ENCODE measurements at places on chromosomes 16 and 17.
A peak's percentile ranks its signal among the peaks of the same experiment; 100 is the strongest.

DNA sequence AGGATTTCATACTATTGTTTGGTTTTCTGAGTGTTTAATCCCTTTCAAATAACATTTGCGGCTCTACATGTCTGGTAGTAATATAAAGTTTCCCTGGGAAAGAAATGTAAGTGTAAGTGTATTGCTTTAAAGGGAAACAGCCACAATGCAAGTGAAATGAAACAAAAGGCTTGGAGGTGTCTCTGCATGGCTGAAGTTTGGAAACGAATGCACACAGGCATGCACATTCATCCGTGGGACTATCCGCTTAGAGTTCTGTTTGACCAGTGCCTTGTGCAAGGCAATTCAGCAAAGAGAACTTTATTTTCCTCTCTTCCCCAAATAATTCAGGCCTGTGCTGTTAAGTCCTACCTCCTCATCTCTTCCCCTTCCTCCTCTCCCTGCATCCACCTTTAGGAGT lies 56.1 kb upstream of the MRTFB start:
- no peak for DNase-seq

DNA sequence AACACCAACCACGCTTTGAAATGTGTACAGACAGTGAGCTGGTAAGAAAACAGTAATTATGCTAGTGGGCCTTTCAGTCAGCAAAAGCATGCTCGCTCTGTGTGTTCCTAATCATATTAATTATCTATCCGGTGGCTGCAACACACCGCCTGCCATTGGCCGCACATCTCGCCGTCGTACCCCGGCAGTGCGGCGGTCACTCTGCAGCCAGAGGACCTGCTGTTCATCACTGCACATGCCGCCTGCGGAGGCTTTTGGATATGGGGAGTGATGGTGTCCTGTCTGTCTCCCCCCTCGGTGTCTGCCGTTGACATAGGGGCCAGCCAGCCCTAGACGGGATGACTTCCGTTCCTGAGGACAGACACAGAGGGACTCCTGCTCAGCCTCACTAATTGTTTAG lies 68.5 kb downstream of the RPA1 start:
- no peak for DNase-seq

DNA sequence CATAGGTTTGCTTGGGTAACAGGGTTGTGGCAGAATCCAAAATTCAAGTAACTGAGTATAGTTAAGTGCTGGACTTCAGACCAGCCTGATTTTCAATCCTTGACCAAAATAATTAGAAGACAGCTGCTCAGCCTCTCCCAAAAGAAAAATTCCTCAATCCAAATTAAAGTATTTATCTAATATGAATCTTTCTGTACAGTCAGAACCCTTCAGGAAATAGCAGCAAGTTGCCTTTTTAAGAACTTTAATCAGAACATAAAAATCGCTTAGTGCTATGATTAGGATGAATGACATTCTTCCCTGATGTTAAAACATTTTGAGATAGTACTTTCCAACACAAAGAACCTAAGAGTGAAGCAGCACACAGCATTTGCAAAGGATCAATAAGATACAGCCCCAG lies 50.2 kb downstream of the CFDP1 start:
- no peak for DNase-seq

DNA sequence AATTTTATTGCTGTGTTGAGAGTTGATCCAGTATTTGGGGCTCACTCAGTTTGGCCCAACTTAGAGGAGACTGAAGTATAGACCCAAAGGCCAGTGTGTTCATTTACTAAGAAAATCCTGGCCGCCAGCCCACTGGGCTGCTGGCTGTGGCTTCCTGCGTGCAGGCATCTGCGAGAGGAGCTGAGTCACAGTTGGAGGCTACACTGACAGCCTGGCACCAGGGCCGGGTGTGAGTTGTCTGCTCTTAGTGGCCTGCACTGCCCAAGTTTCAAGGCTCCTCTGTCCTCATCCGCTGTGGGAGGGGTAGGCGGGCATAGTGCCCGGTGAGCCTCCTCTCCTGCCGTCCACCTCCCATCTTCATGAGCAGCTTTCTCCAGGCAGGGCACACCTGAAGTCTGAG lies 54.2 kb downstream of the PLD6 start:
- no peak for DNase-seq

- no peak for DNase-seq
Measured at GRCh38 chr17:676965-677364, 37.7 kb downstream of the VPS53 start.

DNA sequence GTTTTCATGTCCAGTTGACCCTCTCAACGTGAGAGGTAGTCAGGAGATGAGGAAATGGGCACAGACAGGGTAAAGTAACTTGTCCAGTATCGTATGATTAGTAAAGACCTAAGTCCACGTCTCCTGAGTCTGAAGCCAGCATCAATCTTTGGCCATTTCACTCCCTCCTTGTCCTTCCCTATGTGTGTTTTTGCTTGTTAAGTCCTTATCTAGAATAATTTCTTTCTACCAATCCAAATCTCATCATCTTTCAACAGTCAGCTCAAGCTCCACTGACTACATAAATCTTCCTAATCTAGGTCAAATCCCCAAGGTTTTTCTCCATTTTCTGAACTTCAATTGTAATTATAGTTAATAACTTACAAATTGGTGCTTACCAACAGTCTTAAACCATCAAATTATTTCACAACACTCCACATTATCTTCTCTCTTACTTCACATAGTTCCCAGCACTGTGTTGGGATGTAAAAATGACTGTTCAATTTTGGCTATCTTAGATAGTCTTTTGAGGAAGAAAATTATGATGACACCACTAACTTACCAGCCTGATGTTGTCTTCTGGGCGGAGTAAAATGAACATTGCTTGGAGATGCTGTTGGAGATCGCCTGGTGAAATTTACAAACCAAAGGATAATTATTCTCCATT lies 72.3 kb upstream of the CORO6 start:
- no peak for DNase-seq

- no peak for DNase-seq
Measured at GRCh38 chr16:85550953-85551924, 61.9 kb upstream of the GSE1 start.

GRCh38 chr17:50562242-50563091 lies 2.0 kb downstream of the CACNA1G start:
- peak; percentile 56 for DNase-seq

DNA sequence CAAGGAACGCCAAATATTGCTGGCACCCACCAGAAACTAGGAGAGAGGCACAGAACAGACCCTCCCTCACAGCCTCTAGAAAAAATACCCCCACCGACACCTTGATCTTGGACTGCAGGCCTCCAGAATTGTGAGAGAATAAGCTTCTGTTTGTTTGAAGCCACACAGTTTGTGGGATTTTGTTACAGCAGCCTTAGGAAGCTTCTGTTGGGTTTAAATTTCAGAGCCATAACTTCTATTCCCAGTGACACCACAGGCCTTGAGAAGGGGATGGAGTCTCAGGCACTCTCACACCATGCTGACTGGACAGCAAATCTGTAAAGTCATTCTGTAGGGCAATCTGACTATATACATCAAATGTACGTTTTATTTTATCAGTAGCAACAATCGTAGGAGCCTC lies 38.6 kb downstream of the RNF112 start:
- DNase-seq, result no peak

- DNase-seq, result no peak
Measured at GRCh38 chr16:1534021-1535020, 855 bp downstream of the TMEM204 start.

- peak; percentile 91 for DNase-seq
Measured at GRCh38 chr16:4411684-4412083, 4.7 kb downstream of the CORO7 start.

GRCh38 chr17:40501499-40501911 lies at the start of gene TNS4:
Gene TNS4 (minus strand): TSS chr17:40501623. CDS start chr17:40496425, 5,198 bp downstream.
- no peak for DNase-seq

- DNase-seq, result no peak
Measured at GRCh38 chr16:48892893-48893292, 282.9 kb upstream of the N4BP1 start.

DNA sequence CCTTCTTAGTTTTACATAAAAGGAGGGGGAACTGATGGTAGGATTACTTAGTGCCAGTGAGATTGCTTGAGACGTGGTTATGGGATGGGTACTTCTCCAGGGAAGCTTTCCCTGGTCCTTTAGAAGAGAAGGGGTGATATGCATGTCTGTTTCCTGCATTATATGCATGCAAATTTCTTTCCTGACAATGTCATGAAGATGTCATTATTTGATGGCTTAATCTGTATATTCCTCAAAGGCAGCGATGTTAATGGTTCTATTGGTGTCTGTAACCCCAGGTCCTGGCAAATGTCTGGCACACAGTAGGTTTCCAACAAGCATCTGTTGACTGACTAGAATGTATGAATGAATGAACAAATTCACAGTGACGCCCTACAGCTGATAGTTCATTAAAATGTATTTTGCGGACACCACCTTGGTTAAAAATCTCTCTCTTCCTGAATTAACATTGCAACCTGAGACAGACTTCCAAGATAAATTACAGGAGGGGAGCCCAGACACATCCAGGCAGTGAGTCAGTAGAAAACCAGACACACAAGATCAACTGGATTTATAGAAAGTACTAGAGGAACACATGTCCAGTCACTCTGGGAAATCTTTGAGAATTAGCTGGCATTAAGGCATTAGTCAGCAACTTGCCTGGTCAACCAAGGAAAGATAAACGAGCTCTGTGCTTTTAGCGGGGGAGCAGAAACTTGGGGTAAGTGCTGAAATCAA lies 293.4 kb downstream of the XYLT1 start:
- DNase-seq, result no peak

All from spinal cord (tissue), 10 donors.